Activated CD4-positive, alpha-beta T cell treated with anti-CD3 and anti-CD28 coated beads, Interleukin-10, Interleukin-2, amounts not matched to agents 100 ng/mL and 50 ng/mL, durations not matched to agents 16 hours and 8 hours (primary cell): ENCODE measurements at places on chromosomes 2 and 18.

DNA sequence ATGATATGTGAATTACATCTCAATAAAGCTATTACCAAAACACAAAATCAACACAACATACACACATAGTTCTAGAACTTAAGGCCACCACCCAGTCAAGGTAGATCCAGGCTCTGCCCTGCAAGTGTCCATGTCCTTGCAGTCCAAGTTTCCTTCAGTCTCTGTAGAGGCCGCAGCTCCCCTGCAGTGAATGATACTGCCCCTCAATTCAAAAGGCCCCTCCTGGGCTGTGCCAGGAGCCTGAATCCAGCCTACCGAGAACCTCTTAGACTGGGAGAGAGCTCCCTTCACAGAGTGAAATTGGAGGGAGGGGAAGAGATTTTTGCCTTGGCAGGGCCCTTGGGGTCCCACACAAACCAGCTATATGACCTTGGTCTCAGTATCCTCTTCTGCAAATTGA lies 42.5 kb upstream of the ATP6V1B1 start:
- no peak for DNase-seq

DNA sequence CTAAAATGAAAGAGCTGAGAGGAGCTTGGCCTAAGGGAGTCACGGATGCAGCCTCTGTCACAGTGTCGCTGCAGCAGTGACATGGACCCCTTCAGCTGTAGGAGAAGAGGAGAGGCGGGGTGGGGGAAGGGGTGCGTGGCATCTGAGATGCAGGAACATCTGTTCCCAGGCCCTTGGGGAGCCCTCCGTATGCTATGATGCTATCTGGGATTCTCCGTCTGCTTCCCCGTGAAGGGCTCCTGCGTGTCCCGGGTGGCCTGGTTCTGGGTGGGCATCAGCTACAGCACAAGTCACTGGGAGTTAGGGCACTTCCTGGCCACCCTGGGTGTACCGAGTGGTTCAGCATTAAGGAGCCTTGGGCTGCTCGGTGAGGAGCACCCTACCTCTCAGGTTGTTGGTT lies 35.6 kb upstream of the B3GNT7 start:
- DNase-seq: no peak

DNA sequence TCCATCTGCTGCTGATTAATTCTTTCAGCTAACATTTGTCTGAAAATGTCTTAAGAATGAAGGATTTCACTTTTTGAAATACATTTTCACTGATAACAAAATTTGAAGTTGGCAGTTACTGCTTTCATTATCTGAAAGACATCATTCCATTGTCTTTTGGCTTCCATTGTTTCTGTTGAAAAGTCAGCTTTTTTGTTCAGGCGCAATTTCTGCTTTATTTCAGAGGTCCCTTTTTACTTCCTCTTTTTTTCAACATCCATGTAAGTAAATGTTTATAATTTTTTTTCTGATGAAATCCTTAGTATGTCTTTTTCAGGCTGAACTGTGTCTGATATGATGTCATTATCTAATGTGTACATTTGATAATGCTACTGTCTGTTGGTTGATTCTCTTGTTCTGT lies 184.2 kb downstream of the RND3 start:
- DNase-seq: no peak

DNA sequence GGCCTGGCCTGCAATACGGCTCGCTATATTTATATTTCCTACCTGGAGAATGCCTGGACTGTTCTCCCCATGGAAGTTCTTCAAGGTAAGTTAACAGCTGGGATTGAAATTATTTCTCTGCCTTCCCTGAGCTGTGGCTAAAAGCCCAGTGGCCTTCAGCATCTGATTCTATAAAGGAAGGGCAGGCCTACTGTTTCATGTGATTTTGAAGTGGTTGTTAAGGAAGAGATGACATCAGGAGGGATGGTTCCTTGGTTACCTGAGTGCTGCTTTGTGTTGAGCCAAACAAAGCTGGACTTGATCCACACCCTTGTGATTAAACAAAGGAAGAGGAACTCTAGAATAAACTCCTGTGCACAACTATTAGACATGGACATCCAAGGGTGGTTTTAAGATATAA lies 61.6 kb downstream of the MFSD6 start:
- DNase-seq: no peak

GRCh38 chr18:73626859-73627258 lies 520.8 kb downstream of the FBXO15 start:
- no peak for DNase-seq

- no peak for DNase-seq
Measured at GRCh38 chr2:173719471-173719870, 245.7 kb downstream of the SP3 start.

DNA sequence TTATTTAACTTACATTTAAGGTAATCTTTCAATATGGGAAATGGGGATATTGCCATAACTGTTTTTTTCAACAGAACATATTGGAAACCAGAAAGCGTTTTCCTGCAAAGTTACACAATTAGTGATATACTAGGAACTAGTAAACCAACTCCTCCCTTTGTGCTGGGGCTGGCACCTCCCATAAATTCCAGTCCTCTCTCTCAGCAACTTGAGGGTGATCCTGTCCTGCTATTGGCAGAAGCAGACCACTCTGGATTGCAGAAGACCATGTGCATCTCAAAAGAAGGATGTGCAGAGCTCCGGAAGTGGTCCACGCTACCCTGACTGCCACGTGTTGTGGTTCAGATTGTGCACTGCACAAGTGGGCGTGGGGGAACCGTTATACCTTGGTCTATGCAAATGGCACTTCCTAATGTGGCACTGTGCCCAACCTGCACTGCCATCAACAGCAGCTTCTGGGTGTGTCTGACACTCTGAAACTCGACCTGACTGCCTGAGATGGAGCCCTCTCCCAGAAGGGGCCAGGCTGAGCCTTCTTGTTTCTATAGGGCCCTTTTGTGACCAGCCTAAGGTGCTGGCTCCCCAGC lies 219.2 kb downstream of the ZNF516 start:
- no peak for DNase-seq

DNA sequence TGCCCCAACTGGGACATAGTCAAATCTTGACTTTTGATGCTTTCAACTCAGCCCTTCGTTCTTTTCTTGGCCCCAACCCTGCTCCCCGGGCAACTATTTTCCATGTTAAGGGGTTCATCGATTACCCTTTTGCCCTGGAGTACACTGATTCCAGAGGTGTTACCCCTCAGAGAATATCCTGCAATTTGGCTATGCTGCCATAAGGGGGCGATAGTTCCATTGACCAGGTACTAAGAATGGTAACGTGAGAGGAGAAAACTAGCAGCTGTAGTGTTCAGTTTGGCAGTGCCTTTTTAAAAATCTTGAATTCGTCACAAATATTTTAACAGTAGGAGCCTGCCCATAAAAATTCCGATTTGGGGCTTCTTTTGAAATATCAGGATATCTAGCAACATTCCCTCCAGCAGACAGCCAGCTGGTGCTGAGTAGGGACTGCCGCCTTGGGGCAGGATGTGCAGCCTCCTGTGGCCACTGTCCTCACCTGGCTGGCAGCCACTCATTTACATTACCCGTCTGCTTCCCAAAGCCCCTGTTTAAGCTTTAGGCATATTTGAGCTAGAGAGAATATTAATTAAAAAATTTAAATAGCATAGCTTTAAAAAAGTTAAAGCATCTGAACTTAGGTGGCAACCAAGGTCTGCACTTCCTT lies 146.3 kb upstream of the SKOR2 start:
- DNase-seq: peak; percentile 38

DNA sequence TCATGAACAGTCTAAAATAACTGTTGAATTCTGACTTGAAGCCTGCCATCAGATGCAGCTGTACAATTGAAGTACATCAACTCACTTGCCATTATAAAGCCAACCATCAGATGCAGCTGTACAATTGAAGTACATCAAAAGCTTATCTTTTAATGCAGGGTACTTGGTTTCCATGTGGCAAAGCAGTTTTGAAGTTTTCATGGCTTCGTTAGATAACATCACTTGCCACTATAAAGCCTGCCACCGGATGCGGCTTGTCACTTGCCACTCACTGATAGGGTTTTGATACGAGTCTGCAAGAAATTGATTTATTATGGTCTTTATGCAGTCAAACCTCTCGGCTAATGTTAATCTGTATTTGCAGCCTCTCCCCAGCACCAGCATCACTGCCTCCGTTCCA lies 1605.8 kb downstream of the SUCLG1 start:
- DNase-seq: no peak

GRCh38 chr2:237322564-237322963 lies 91.4 kb downstream of the COL6A3 start:
- DNase-seq: peak; percentile 7

GRCh38 chr2:230492107-230492506 lies 76.1 kb downstream of the SP100 start:
- DNase-seq: no peak

DNA sequence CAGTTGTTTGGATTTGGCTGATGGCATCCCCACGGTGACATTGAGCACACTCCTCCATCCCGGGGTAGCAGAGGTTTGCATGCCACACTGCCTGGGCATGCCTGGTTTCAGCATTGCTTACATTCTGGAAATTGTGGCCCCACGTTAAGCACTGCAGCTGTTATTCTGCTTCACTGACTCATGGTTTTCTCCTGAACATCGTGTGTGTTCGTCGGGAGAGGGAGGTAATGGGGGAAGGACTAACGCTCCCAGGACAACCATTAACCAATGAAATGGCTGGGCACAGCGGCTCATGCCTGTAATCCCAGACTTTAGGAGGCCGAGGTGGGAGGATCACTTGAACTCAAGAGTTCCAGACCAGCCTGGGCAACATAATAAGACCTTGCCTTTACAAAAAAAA lies 28.2 kb upstream of the YWHAQ start:
- no peak for DNase-seq

GRCh38 chr2:163255086-163255485 lies 416.5 kb upstream of the KCNH7 start:
- DNase-seq: no peak

GRCh38 chr2:24889221-24889620 lies 30.8 kb downstream of the ADCY3 start:
- no peak for DNase-seq

GRCh38 chr2:198213253-198213652 lies 408.9 kb downstream of the PLCL1 start:
- no peak for DNase-seq

GRCh38 chr2:101828257-101828656 lies 130.8 kb downstream of the MAP4K4 start:
- peak; percentile 50 for DNase-seq

GRCh38 chr2:134706587-134707329 lies 12.0 kb downstream of the TMEM163 start:
- no peak for DNase-seq

DNA sequence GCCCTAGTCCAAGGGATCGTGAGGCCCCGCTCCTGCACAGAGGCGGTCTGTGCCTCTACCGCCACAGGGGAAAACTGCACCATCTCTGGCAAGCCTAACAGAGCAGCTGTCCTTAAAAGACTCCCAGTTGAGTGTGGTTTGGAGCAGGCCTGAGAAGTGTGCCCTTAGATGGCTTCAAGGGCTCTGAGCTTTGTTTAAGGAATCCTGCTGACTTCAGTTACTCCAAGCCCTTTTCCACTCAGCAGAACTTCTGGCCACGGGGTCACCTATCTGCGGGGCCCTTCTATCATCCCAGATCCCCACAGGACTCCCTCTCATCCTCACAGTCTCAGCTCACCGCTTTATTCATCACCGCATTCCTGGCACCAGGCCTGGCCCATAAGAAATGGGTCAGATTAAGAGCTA lies 131.5 kb downstream of the CCDC74A start:
- no peak for DNase-seq

- no peak for DNase-seq
Measured at GRCh38 chr2:234245945-234246344, 195.4 kb downstream of the SPP2 start.

DNA sequence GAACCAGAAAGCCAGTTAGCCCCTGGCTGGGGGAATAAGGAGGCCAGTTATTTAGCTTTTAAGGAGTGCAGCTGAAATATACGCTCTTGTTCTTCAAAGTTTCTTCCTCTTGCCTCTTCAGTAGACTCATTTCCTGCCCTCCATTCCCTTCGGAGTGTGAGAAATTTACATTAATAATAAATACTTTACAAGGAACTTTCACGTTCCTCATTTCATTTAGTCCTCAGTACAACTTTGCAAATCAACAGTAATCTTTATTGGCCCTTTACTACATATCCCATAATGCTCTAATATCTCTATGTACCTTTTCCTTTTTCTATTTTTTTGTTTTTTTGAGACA lies 15.6 kb downstream of the PLCD4 start:
- no peak for DNase-seq

DNA sequence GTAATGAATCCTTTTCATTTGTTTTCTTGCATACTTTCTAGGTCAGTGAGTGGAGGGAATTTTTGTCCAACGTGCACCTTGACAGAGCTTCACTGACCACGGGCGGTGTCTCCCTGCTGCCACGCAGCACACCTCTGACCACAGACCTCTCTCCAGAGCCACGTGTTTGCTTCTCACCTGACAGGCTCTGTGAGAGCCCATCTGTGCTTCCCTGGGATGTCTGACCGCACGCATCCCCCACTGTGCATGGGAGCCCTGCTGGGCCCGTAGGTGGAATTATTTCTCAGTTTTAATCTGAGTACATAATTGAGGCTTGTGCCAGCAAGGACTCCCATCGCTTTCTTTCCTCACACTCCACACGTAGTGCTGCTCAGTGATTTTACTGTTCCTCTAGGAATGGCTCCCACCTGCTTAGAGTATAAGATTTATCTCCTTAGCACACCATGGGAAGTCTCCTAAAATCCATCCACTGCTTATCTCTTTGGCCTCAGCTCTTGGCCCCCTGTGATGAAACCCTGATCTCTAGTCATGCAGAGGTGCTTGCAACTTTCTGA lies 482.6 kb downstream of the TSN start:
- no peak for DNase-seq

GRCh38 chr2:190860985-190861680 lies 19.5 kb upstream of the GLS start:
- no peak for DNase-seq

GRCh38 chr18:58183226-58183625 lies 139.2 kb downstream of the NEDD4L start:
- DNase-seq: no peak

DNA sequence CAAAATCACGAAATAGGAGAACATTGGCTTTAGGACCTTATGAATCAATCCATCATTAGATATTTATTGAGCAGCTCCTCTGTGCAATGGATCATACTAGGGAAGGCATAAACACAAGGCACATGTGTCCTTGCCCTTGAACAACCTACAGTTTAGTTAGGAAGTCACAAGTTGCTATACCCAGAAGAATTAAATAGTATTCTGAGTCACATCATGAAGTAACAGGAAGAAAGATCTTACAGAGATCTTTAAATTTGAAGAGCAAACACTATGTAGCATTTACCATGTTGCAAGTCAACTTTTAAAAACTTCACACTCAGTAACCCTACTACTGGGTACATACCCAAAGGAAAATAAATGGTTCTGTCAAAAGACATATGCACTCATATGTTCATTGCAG lies 355.2 kb upstream of the SLC14A2 start:
- DNase-seq: no peak

- no peak for DNase-seq
Measured at GRCh38 chr2:237737196-237737865, 61.2 kb upstream of the RBM44 start.
